T-helper 9 cell (primary cell): ENCODE measurements at places on chromosomes 3 and 15.

- no peak for DNase-seq
Observed at GRCh38 chr3:188817103-188817934, 354.5 kb upstream of the TPRG1 start.

- DNase-seq: no peak
Observed at GRCh38 chr3:153313302-153313965, 151.4 kb downstream of the RAP2B start.

GRCh38 chr3:50304601-50305000 is 1.2 kb upstream of the HYAL1 start:
- DNase-seq: no peak

GRCh38 chr3:7518456-7518855 is 657.5 kb downstream of the GRM7 start:
- DNase-seq: no peak

DNA sequence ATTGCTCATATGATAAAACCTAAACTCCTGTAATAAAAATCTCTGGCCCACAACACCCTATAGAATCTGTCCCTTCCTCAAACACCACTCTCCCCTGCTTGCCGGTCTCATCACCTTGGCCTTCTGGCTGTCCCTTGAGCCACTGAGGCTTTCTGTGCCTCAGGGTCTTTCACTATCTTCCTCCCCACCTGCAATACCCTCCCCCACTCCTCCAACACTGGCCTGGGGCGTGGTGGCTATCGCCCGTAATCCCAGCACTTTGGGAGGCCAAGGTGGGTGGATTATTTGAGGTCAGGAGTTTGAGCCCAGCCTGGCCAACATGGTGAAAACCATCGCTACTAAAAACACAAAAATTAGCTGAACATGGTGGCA is 3.3 kb upstream of the CSK start:
- DNase-seq: no peak

DNA sequence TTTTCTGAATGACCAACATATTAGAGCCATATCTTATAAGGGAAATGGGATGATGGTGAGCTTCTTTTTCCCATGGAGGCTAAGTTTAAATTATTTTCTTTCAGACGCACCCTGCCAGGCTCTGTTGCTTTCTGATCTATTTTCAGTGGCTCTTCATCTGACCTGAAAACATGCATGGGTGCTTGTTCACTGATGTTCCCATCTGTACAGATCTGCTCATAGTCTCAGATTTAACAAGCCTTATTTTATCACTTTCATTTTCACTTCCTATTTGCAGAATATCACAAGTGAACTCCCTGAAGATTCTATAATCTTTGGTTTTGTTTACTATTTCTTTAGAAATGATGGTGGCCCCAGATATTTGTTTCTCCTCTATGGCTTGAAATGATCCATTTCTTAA is 31.1 kb upstream of the SUCLG2 start:
- no peak for DNase-seq

- DNase-seq: peak; percentile 95
Observed at GRCh38 chr15:74460871-74461846, at the start of gene UBL7. TSS of gene UBL7 (minus strand) at chr15:74461160. CDS start at chr15:74458867, 2,293 bp downstream.

DNA sequence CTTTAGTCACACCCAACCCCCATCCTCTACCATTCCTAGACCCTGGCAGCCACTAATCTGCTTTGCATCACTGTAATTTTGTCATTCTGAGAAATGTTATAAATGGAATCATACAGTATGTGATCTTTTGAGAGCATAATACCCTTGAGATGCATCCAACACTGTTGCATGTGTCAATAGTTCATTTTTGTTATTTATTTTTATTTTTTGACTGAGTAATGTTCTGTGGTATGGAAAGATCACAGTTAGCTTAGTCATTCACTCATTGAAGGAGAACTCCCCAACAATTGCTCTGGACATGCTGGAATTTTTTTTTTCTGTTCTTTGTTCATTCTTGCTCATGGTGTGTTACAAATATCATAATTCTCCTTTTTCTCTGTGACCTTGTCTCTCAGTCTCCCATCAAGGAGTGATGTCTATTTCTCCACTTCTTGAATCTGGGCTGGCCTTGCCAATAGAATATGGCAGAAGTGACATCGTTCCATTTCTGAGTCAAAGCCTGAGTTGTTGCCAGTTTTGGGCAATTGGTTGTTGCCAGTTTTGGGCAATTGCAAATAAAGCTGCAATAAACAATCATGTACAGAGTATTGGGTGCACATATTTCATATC is 6.8 kb upstream of the ADPGK start:
- no peak for DNase-seq

DNA sequence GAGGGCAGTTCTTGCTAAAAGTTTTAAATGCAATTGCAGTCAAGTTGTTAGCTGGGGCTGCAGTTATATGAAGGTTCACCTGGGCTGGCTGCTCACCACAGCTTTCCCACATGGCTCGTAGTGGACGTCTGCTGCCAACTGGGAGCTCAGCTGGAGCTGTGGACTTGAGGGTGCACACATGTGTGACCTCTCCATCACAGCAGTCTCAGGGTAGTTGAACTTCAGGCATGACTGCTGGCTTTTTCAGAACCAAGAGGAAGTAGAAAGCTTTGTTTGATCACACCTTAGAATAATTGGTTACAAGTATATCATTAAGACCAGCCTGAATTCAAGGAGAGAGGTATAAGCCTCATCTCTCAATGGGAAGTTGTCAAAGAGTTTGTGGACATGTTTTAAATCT is 74.1 kb downstream of the CHL1 start:
- DNase-seq: no peak

- DNase-seq: no peak
Observed at GRCh38 chr3:4406746-4407568, 60.1 kb downstream of the SUMF1 start.

- no peak for DNase-seq
Observed at GRCh38 chr15:57654153-57654852, 52.2 kb upstream of the POLR2M start.

DNA sequence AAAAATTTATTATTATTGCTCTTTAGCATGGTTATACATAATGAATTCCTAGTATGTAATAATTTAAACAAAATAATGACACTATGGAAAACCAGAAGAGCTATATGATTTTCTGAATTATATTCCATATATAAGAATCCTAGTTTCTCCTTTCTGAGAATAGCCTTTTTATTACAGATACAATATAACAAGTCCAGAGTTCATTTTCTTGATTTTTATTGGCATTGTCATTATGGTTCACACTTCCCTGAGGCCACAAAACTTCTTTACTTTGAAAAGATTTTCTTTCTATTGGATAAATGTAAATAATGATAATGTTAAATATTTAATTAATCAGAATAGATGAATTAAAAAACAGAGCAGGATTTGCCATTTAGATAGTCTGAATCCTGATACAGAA is 362.3 kb upstream of the BCHE start:
- DNase-seq: no peak

DNA sequence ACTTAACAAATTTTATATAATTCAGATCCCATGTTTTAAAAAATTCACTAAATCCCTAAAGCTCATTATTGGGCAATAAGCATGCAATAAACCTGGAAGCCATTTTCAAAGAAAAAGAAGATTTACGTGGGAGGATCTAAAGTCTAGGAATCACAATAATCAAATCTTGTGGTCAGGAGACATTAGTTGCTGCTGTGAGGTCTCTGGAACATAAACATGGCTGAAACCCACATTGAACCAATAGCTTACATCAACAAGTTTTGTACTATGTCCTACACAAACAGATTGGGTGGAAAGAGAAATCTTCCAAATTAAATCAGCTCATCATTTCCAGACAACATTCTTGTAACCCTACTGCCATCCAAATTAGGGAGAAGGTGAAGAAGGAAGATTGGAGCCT is 121.9 kb upstream of the EPHA3 start:
- no peak for DNase-seq
